ENCODE measurements at places on chromosomes 1 and 21.

- DNase-seq, result no peak
These were observed 156.2 kb downstream of the DENND1B start for GRCh38 chr1:197619008-197619640.

GRCh38 chr1:34476371-34476770 is 278.5 kb upstream of the GJB5 start:
- no peak for DNase-seq

DNA sequence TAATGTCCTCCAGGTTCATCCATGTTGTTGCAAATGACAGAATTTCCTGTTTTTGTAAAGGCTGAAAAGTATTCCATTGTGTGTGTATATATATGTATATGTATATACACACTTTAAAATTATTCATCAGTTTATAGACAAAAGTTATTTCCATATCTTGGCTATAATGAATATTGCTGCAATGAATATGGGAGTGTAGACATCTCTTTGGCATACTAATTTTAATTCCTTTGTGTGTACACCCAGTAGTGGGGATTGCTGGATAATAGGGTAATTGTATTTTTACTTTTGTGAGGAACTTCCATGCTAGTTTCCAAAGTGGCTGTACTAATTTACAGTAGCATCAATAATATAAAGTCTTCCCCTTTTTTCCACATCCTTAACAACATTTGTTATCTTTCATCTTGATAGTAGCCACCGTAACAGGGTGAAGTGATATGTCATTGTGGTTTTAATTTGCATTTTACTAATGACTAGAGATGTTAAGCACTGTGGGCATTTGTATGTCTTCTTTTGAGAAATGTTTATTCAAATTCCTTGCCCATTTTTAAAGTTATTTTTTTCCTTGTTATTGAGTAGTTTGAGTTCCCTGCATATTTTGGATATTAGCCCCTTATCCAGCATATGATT is 243.0 kb downstream of the PDE4B start:
- DNase-seq, result no peak

- no peak for DNase-seq
These were observed 7.6 kb upstream of the EIF4G3 start for GRCh38 chr1:21184276-21184675.

DNA sequence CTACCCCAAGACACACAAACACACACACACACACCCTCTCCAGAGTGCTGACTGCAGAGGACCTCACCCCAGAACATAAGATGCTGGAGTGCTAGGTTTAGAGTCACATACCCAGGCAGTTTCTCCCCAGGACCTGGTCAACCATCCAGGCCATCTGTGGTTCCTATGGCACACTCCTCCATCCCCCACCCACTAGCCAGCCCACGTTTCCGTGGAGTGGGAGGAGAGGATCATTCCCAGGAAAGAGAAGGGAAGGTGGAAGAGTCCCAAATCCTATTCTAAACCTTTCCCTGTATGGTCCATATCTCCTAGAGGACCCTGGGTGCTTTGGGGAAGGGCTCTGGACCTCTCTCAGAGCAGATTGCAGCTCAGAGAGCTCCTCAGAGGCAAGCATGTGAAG is 1.1 kb downstream of the KCNJ9 start:
- no peak for DNase-seq
